ENCODE measurements at places on chromosomes 4 and X.

DNA sequence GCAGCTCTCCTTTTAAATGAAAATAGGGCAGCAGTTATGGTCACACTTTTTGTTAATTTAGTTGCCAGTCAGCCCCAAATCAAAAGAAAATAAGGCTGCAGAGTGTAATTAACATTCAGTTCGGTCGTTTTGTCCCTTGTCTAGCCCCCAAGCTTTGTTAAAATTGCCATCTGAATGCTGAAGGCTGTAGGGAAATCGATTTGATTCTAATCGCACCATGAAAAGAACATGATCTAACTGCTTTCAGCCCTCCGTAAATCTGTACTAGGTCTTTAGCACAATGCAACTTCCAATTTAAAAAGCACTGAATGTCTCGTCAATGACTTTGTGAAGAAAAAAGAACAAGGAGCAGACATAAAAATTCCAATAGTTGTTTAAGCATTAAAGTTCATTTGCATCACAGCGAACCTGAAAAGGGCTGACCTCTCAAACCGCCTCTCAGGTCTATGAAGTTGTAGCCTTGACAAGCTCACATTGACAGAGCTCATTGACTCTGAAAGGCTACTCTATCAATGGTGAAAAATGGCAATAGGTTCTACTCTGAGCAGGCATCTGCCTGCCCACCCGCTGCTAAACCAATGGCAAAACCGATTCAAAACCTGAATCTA, 48.9 kb downstream of the CHIC2 start:
- no peak for DNase-seq

DNA sequence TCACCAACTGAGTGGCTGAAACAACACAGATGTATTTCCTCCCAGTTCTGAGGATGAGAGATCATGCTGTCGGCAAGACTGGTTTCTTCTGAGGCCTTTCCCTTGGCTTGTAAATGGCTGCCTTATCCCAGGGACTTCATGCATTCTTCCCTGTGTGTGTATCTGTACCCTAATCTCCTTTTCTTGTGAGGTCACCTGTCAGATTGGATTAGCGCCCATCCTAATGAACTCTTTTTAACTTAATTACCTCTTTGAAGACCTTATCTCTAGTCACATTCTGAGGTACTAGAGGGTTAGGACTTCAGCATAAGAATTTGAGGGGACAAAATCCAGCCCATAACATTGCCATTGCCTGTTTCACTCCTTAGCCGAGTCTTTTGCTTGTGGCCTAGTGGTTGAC, 59.5 kb upstream of the TMEM150C start:
- DNase-seq = no peak

DNA sequence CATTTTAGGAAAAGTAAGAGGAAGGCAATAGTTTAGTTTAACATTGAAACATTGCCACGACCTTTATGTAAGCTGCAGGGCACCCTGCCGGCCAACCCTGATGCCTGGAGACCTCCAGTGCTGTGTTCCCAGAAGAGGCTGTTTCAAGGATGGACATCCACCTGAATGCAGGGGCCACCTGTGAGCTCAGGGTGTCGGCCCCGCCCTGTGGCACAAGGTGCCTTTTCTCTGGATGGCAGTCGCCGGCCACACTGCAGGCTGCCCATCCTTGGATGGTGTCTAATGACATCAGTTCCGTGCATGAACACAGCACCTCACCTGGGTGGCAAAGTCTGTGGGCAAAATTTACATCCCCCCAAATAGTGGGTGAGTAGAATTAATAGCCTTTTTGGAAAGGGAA, 180.0 kb downstream of the AFAP1 start:
- no peak for DNase-seq

DNA sequence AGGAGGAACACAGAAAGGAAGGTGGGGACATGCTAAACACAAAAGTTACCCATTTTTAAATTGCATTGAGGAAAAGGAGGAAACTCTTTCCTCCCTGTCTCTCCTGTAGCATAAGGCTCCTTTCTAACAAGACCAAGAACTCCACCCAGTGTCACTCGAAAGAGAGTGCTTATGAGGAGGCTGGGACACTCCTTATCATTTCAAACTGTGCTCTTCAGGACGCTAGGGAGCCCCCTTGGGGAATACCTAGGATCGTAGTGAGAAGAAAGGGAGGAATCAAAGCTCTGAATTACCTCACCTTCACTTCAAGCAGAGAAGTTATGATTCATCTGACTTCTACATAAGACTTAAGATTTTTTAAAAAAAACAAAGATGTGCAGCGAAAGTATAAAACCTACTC, 65.5 kb downstream of the F9 start:
- no peak for DNase-seq

DNA sequence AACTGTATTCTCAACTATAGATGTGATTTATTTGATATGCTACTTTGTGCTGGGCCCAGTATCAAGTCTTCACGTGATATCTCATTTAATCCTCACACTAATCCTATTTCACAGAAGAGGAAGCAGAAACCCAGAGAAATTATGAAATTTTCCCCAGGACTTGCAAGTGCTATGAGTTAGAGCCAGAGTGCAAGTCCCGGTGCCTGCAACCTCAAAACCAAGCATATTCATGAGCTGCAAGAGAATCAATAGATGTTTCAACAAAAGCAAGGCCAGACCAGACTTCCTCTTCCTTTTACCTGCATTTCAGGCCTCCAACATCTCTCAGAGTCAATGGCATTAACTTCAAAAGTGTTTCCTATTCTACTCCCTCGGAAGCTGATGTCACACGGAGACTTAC, 92.2 kb upstream of the GATB start:
- DNase-seq = no peak

DNA sequence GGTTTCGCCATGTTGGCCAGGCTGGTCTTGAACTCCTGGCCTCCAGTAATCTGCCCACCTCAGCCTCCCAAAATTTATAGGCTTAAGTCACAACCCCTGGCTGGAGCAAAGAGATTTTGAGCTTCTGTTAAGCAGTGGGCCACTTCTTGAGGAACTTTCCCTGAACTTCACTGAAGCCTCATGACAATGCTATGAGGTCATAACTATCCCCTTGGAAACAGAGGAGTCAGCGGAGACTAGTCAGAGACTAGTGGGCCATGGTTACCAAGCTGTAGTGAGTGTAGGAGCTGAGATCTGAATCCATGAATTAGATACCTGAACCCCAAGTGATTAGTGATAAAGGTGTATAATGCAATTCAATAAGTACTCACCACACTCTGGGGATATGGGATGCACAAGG, 145.1 kb upstream of the MSX1 start:
- DNase-seq = no peak

DNA sequence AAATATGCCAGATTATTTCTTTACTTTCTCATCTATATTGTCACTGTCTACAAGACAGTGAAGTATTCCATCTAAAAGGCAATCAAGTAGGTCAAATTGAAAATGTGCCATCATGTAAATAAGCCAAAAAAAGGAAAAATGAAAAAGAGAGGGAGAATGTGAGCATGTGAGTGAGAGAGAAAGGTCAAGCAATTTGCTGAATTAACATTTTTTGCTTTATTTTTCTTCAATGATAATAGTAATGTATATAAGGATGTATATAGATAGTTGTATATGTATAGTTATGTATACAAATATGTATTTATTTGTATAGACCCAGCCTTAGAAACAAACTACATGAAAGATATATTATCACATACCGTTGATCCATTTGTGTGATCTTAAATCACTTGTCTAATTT, 11.5 kb downstream of the CXCL8 start:
- DNase-seq = no peak

DNA sequence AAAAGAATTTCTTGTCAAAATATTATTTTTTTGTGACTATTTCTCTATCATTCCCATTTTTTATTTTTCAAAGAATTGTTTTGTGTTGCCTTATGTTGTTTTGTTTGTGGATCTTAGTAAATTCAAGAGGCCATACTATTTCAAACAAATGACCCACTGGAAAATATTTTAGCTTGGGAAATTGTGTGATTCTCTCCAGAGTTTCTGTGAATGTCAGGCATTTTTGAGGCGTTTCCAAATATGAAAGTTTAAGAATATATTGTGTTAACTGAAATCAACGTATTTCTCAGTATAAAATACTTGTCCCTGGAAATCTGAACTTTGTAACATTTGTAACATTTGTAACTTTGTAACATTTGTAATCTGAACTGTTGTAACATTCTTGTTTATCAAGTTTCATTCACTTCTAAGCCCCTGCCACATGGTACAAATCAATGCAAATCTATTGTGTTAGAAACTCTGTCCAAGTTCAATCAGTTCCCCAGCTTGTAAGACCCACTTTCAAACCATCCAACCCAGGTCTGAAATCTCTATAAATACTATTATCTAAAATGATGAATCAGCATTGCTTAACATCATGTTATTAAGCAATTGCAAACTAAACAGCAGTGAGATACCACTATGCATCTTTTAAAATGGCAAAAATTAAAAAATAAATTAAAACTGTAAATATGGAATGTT, 465.4 kb upstream of the GRID2 start:
- no peak for DNase-seq

DNA sequence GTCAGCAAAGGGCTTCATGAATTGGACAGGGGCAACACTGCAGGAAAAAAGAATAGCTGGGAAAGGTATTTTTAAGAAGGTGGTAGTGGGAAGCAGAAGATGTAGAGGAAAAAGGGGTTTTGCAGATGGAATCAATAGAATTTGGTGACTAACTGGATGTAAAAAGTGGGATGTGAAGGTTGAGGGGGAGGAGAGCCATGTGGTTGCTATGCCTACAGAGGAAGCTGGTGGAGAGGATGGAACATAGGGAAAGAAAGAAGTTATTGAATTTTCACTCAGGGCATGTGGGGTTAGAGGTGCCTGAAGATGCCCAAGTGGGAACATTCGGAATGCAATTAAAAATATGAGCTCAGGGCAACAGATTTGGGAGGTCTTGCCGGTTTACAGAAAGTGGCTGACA, 33.0 kb downstream of the REELD1 start:
- DNase-seq = no peak

DNA sequence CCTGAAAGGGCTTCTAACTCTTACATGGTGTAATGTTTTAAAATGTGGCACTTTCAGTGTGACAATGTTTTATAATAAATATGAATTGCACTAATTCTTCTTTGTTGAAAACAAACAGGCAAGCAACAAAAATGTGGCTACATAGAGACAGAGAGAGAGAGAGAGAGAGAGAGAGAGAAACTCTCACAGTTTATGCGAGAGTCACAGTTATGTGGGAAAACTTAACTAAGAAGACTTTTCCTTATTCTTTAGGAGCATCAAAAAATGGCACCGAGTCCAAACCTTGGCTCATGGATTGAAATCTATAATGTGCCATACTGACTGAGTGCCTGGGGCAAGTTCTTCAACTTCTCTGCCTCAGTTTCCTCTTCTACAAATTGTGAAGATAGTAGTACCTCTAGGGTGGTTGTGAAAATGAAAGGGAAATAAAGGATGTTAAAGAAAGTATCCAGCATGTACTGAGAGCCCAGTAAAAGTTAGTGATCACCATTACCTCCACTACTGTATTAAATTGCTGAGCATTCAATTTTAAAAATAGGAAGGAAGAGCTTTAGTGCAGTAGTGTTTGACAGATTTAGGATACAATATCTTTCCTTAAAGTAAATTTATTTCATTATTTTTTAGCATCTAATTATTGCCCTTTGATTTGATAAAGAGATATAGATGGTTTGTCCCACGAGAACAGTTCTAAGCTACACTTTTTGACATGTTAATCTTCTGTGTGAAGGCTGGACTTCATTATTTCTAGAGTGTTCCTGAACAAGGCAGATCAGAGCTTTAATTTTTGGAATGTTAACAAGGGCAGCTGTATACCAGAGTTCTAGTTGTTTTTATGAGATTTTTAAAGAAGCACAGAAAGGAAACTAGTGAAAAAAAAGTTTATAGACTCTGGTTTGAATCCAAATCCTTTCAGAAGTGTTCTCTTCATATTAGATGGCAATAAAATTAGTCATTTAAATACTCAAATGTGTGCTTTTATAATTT, 187.5 kb upstream of the ANK2 start:
- no peak for DNase-seq

DNA sequence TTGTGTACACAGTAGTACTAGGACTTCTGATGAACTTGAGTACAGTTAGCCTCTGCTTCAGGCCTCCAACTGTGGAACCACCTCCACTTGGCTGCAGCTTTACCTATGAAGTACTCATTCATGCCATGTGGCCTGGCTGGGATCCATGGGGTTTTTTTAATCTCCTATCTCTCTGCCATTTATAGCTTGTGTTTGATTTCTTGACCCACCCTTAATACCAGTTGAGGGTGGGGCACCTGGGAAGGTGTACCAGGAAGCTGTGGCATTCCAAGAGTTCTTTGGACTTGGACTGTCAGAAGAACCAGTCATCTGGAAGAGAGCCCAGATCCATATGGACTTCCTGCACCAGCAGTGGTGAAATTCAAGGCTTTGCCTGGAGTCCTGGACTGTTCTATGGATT, 230.1 kb downstream of the SHROOM3 start:
- DNase-seq = no peak

DNA sequence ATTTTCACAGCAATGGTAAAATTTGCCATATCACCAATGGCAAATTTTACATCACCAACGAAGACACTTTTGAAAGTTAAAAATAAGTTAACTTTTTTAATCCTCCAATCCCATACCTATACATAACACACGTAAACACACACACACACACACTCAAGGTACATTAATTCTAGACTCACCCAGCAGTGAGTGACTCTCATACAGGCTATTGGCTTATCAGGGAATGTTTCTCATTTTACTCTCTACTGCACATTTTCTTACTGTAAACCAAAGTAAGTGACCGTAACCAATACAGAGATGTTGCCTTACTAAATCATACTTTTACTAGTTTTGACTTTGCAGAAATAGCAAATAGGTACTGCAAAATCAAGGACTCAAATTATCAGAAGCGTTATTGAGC, 2.3 kb downstream of the VEGFC start:
- DNase-seq = no peak

DNA sequence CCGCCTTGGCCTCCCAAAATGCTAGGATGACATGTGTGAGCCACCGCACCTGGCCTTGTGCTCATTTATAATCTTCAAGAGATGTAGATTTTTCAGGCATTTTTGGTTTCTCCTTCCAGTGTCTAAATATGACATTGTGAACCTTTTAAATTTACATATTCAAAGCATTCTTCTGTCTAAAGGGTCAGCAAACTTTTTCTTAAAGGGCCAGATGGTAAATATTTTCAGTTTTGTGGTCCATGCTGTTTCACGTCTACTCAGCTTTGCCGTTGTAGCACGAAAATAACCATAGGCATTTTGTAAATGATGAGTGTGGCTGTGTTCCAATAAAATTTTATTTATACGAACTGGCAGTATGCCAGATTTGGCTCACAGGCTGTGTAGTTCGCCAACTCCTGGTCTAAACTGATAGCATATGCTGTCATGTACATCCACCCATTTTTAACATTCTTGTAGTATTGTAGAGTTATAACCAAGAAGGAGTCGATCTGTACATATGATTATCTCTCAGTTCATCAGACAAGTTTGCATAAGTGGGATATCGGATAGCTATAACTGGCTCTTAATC, 12.7 kb upstream of the GCNA start:
- DNase-seq = no peak

DNA sequence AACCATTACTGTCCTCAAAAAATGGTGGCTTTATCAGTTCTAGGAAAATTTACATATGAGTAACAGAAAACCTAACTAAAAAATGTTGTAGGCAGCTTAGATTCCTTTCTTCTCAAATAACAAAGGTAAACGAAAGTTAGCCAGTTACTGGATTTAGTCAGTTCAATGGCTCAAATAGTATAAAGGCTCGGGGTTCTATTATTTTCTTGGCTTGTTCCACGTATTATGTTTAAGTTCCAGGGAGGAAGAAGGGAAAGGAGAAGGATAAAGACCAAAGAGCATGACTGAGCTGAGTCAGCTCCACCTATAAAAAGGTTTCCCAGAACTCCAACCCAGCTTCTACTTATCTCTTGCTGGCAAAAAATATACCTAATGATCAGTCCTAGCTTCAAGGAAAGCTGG, 41.0 kb upstream of the MAB21L2 start:
- DNase-seq = no peak
